ENCODE measurements at places on chromosomes 16 and 17. TPM values are rescaled to one million over a fixed set of nuclear protein-coding genes. Genes with fewer than 3 reads are reported as not detected.
A peak's percentile ranks its signal among the peaks of the same experiment; 100 is the strongest.

ITGAD gene
- total RNA-seq = 0.16 TPM

NDRG4 gene
- total RNA-seq = not detected

DPEP2NB gene
- not detected for total RNA-seq

ZPBP2 gene
- not detected for total RNA-seq

ARHGDIG gene
- total RNA-seq = not detected

FGF11 gene
- total RNA-seq = 1.7 TPM

NHERF2 gene
- 2.3 TPM for total RNA-seq

DNA sequence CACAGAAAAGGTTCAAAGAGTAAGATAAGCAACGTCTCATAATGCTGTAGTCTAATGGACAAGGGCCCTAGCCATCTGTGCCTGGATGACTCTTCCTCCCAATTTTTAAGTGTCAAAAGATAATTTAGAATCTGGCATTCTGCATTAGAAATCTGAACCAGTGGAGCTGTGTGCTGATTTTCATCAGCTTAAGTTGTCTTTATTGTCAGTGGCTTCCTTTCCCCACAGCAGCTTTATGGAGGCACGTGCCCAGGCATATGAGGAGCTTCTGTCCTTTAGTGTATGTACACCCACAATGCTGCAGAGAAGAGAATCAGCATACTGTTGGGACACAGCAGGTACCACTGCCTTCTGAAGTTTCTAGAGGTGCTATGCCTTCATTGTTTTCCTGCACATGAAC lies 37.9 kb downstream of the HEATR6 start:
- no peak for DNase-seq

- DNase-seq = no peak
Observed at GRCh38 chr17:5439446-5439764, 450 bp upstream of the C1QBP start.

GRCh38 chr17:3415610-3416009 lies 4.4 kb downstream of the OR3A3 start:
- DNase-seq = no peak

GRCh38 chr17:39659279-39660010 lies 5.7 kb upstream of the TCAP start:
- DNase-seq = no peak

DNA sequence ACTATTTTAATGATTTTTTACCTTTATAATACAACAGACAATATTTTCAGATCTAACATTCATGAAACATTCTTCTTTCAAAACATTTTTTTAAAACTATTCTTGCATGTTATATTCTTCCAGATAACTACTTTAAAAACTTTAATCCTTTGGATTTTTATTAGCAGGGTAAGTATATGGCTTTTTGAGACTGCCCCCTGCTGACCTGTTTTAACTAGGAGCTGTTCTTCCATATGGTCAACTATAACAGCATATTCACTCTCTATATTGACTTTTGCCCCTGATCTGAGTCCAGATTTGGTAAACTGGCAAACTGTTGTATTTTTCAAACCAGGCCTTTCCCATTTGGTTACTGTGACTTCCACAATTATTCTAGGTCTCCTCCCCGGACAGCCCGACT lies 16.5 kb downstream of the ZNF18 start:
- DNase-seq = no peak

- DNase-seq = no peak
Observed at GRCh38 chr17:79408251-79408650, 202.6 kb downstream of the RBFOX3 start.

GRCh38 chr17:16255481-16255921 lies 38.5 kb downstream of the PIGL start:
- DNase-seq = no peak

- DNase-seq = no peak
Observed at GRCh38 chr17:8556074-8556473, 74.5 kb downstream of the MYH10 start.

GRCh38 chr16:65120461-65120830 lies 1.4 kb downstream of the CDH11 start:
- no peak for DNase-seq

DNA sequence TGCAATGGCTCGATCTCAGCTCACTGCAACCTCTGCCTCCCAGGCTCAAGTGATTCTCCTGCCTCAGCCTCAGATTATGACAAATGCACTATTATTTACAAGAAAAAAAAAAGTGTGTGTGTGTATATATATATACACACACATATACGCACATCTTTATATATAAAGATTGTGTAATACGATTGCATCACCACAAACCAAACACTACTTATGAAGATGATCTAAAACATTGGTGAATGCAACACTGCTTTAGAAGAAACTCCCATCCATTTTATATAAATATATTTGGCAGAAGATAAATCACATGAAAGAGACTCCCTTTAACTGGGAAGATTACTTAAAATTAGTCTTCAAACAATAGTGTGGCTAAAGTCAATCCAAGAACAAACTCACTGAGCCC lies 96.7 kb downstream of the SYCE1L start:
- no peak for DNase-seq

GRCh38 chr17:73782641-73783381 lies 138.6 kb upstream of the SDK2 start:
- no peak for DNase-seq

DNA sequence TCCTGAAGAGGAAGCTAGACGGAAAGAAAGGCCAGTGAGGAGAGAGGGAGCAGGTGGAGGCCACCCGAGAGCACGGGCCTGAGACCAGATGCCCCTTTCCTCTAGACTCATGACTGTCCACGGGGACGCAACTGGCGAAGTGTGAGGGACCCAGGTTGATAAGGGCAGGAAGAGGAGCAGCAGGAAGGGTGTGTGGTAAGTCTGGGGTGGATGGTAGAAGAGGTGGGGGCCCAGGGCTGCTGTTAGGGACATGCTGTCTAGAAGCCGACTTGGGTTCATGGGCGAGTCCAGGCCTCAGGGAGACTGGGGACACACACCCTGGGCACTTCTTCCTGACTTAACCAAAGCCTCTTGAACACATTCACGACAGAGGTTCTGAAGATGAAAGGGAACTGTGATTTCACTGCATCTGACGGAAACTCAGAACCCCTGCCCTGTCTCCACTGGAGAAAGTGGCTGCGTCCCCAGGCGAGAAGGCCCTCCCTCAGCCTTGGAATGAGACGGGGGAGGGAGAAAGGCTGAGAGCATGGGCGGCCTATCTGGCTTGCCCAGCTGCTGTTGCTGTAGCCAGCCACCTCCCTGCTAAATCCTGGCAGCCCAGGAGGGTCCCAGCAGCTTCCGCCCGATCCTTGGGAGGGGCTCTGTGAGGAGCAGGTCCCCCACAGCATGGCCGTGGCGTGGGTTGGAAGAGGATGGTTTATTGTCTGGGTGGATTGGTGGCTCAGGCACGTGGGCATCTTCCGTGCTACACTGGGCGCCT lies 6.0 kb downstream of the HIC1 start:
- DNase-seq = no peak

DNA sequence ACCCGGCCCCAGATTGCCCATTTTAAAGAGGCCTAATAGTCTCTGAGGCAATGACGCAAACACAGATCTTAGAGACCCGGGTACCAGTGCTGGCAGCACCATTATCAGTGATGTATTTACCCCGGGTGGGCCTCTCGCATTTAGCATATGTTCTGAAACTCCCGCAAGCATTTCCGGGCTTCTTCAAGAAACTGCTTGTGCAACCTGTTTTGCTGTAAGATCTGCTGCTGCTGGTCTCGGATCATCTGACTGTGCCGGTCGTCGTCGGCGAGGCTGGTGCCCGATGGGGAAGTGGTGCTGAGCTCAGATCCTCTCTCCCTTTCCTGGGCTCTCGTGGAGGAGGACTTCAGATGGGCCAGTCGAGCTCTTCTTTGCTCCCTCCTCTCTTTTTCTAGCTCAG lies 12.5 kb downstream of the CEP295NL start:
- peak; percentile 41 for DNase-seq

- DNase-seq = no peak
Observed at GRCh38 chr17:77698903-77699623, 259.4 kb upstream of the TNRC6C start.

- DNase-seq = no peak
Observed at GRCh38 chr16:85491798-85492294, 121.3 kb upstream of the GSE1 start.
